ENCODE measurements at places on chromosomes 4 and X.
A peak's percentile ranks its signal among the peaks of the same experiment; 100 is the strongest.

- DNase-seq = no peak
Measured at GRCh38 chrX:107447642-107448041, 1.8 kb upstream of the FRMPD3 start.

- no peak for DNase-seq
Measured at GRCh38 chr4:129403848-129404247, 307.9 kb downstream of the C4orf33 start.

DNA sequence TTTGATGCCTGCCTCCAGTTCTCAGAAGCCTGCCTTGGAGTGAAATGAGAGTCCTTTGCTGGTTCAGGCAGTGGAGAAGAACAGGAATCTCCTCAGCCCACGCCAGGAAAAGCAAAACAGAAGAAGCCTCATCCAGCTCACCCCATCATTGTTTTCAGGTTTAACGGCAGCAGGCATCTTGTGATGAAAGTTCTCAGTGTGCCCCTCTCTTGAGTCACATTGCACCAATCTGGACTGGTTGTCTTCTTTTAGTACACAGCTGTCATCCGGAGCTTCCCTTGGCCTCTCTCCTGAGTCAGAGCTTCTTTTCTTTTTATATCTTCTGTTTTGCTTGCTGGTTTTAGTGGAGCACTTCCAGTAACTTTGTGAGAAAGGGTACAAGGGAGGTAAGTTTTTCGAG is 50.9 kb downstream of the TSPAN7 start:
- no peak for DNase-seq

DNA sequence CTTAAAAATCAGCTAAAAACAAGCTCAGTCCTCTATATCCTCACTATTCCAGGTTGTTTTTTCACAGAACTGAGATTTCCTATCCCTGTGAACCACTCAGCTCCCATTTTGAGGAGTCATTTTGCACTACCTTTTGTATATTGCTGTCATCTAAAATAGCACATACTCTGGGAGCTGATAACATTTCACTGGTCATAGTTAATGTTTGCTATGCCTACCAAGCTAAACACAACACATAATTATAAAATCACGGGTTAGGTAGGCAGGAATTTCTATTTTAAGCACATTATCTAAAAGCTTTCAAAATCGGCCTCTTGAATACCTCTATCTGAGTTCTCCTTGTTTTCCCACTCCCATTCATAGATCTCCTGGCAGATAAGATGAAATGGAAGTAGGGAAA is 882.0 kb upstream of the INTU start:
- no peak for DNase-seq

- DNase-seq = peak; percentile 42
Measured at GRCh38 chr4:166252487-166253402, 379.7 kb downstream of the TLL1 start.

- DNase-seq = peak; percentile 91
Measured at GRCh38 chr4:18593297-18594002, 571.9 kb upstream of the LCORL start.

DNA sequence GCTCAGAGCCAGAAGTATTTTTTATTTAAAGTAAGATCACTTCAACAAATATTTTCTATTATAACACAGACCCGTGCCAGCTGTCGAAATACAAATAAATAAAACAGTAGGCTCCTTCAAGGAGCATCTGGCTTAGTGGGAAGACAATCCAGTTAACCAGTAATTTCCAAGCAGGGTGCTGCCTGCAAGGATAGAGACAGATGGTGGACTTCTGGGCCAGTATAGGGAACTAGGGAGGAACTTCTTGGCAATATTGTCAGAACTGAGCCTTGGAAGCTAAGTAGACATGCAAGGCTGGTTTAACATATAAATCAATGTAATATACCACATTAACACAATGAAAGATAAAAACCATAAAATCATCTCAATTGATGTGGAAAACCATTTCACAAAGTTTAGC is 17.0 kb upstream of the MTMR1 start:
- DNase-seq = no peak

GRCh38 chr4:17544205-17544604 is 29.2 kb downstream of the CLRN2 start:
- DNase-seq = no peak

DNA sequence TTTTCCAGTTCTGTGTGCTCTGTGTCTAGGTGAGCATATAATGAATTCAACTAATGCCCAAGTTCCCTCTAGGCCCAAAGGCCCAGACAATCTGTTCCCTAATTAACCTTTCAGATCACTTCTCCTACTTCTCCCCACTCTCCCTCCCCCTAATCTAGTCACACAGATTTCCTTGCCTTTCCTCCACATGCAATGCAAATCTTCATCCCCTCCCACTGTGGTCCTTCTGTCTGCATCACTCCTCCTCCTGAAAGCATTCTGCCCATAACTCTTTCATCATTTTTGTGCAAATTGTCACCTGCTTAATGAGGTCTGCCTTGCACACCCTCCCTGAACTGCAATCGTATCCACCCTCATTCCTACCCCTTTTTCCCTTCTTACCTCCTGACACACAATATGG is 346.6 kb downstream of the FBXO8 start:
- DNase-seq = no peak

GRCh38 chr4:184386271-184386781 is 88.0 kb downstream of the IRF2 start:
- no peak for DNase-seq

GRCh38 chr4:97587912-97588311 is 555.4 kb downstream of the STPG2 start:
- no peak for DNase-seq

GRCh38 chrX:17030580-17031270 is 84.3 kb downstream of the REPS2 start:
- peak; percentile 40 for DNase-seq

- DNase-seq = peak; percentile 72
Measured at GRCh38 chr4:173415092-173415491, 16.2 kb upstream of the SCRG1 start.

GRCh38 chr4:109691411-109691920 is 11.8 kb downstream of the CASP6 start:
- no peak for DNase-seq

DNA sequence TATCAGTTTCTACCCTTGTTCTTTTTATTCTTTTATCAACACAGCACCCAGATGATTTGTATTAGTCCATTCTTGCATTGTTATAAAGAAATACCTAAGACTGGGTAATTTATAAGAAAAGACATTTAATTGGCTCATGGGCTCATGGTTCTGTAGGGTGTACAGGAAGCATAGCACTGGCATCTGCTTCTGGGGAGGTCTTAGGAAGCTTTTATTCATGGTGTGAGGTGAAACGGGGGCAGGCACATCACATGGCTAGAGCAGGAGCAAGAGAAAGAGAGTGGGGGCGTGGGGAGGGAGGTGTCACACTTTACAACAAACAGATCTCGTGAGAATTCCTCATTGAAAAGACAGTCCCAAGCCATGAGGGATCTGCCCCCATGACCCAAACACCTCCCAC is 285.3 kb downstream of the SMARCA1 start:
- DNase-seq = no peak

DNA sequence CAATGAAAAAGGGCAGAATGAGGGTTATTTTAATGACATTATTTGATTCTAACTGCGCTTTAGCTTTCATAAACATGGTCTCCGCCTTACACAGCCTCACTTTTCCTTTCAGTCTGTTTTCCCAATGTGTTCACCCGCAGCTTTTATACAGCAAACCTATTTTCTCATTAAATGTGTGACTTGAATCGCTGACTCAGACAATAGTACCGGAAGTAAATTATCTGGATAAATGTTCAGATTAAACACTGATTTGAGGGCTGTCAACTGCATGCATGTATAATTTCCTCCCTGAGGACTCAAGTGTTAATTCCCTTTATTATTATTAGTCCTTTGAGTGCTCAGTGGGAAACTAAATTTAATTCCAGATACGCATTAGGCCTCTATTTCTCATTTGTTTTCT is 117.3 kb downstream of the FAM133A start:
- no peak for DNase-seq

DNA sequence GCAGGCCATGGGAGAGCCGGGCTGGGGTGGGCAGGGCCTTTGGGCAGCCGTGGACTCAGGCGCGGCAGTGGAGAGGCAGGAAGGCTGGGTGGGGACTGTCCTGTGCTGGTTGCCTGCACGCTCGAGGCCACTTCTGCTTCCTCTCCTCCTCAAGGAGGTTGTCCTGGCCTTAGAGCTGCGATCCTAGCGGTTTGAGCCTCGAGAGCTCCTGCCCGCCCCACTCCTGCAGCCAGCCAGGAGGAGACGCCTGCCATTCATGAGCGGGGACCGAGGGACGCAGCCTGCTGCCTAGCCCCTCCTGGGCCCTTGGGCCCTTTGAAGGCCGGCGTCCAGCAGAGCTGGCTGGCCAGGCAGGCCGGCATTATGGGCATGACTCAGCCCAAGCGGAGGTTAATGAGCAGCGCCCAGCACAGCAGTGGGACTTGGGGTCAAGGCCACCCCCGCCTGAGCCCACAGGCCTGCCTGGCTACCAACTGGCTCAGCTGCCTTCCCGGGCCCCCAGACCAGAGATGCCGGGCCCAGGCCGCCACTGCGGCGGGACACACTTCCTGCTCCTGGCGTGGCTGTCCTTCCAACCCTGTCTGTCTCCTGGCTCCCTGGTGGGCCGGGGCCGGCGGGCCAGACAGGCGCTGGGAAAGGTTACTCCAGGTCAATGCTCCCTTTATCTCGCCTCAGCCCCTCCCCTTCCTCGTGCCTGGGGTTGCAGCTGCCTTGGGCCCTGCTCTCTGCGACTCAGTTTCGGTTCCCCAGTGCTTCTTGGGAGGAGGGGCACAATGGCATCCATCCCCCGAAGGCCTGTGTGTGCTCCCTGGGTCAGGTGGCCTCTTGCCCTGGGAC is 1.8 kb downstream of the ABCD1 start:
- peak; percentile 56 for DNase-seq

DNA sequence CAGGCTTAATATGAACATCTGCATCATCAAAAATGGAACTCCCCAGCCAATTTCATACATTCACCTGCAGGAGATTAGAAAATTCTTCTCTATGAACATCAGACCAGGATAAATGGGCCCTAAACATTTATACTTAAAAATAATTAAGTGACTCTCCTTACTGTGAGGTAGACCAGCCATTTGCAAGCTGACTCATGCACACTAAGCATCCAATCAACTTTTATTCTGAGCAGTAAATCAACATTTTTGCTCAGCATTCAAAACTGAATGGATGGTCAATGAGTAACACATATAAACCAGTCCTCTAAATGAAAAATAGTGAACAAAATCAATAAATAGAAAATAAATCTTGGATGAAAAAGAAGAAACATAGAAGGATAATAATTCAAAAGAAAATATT is 19.9 kb upstream of the PCDH10 start:
- no peak for DNase-seq

DNA sequence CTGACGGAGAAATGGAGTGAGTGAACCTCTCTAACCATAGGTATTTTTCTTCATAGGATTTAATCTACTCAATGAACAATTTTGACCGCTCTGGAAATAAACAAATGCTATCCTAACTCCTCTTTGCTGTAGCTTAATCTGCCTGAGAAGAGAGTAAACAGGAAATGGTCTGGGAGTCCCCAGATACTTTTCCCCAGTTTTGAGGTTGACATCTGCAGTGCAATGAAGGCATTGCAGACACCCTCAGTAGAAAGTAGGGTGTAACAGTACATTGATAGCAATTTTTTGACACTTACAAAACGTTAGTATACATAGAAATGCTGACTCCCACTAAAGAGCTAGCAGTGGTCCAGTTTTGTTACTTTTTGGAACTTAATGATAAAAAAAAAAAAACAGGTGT is 495.9 kb upstream of the FAM241A start:
- DNase-seq = no peak

GRCh38 chr4:109215506-109215905 is 87.0 kb downstream of the COL25A1 start:
- no peak for DNase-seq

DNA sequence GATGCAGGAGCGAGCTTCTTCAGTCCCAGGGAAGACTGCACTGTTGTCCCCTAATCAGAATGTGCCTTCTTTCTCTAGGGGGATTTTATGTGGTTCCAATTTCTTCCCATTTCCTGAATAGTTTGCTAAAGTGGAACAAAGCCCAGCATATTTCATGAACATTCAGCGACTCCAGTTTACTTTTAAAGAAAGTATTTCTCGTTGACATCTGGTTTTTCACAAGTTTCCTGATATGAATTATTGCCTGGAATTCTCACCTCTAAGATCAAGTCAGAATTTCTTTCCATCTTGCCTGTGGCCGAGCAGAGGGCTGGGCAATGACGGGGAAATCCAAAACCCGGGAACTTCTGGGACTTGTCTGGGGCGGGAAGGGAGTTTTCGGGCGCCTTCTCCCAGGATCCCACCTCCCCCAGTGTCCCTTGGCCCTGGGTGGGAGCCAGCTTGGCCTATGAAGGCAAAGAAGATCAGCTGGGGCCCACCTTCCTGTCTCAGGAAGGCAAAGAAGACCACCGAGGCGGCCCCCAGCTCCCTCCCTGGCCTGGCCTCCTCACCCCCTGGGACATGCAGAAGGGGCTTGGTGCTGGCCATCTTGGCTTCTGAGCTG is 15.4 kb downstream of the SORCS2 start:
- peak; percentile 15 for DNase-seq

GRCh38 chr4:124905441-124905840 is 192.9 kb upstream of the ANKRD50 start:
- no peak for DNase-seq

GRCh38 chrX:16695079-16695676 is 17.3 kb downstream of the CTPS2 start:
- peak; percentile 79 for DNase-seq

GRCh38 chrX:133783274-133783673 is 202.1 kb downstream of the GPC3 start:
- DNase-seq = no peak

DNA sequence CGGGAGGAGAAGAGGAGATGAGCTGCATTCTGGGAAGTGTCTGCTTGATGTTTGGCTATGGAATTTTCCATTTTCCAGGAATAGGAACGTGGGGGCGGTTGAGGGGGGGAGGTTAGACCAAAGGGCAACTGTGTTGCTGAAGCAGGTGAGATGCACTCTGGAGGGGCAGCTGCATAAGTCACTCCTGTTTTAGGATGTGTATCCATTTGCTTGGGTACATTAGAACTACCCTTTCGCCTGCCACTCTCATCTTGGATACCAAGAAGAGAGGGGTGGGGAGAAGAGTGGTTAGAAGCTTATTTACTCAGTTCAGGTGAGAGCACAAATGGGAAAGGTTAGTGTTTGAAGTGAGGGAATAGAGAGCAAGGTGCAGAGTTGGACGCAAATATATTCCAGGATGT is 934 bp upstream of the GPR119 start:
- DNase-seq = no peak

GRCh38 chr4:13597604-13598003 is 29.9 kb downstream of the BOD1L1 start:
- DNase-seq = peak; percentile 39

GRCh38 chrX:112653017-112653416 is 26.7 kb downstream of the LHFPL1 start:
- DNase-seq = no peak

DNA sequence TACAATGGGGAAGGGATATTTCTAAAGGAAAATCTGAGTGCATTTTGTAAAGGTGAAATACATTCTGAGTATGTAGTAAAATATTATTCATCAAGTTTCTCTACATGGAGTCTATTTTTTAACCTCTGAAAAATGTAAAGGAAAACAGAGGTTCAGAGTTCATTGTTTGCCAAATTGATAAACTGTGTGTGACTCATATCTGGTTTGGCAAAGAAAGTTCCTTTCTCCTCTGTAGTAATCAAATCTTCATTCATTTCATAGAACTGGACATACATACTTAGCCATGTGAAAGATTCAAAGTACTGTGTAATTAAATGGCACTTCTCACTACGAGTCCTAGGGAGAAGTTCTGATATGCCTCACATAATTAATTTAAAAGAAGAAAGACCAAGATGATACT is 61.6 kb downstream of the HPGD start:
- DNase-seq = peak; percentile 27

Data from adipocyte (in vitro differentiated cells).